ENCODE measurements at places on chromosomes 1 and 21.

DNA sequence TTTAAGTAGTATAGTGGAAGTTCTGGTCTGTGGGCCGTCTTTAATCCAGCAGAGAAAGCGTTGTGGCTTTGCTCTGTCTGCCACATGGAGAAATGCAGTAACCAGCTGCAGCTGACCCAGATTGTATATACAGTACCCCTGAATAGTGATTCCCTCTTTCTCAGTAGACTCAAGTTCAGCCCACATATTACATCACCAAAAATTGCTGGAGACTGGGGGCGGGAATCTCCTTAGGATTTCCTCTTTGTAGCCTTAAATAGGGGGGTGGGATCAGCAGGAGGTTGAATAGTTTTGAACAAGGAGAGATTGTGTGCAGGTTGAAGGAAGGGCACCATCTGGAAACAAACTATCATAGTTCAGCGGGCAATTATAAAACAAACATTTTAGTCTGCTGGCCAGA is at the start of gene ANGPTL1:
Gene ANGPTL1 (minus strand): TSS at position 134 of the 400 bp plus-strand sequence. CDS start 5,301 bp downstream, outside the sequence.
- no peak for DNase-seq

GRCh38 chr1:58983633-58984245 is 199.9 kb upstream of the JUN start:
- no peak for DNase-seq

DNA sequence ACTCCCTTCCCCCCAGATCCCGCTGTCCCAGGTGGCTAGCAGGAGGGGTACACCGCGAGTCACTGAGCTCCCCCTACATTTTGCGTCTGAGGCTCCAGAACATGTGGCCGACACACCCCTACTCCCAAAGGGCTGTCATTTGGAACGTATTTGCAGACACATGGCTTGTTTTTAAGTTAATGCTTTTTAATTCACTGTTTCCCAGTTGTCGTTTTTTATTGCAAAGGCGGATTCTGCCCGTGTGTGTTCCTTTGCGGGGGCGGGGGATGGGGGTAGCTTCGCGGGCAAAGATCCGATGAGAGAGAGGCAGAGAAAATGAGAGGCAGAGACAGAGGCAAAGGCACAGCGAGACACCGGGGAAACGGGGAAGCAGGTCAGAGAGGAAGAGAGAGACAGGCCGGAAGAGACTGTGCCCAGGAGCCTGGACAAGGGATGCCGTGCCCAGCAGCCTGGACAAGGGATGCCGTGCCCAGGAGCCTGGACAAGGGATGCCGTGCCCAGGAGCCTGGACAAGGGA is 270.2 kb downstream of the FOXD2 start:
- no peak for DNase-seq

GRCh38 chr1:24108334-24109165 is 3.4 kb downstream of the MYOM3 start:
- peak; percentile 30 for DNase-seq

DNA sequence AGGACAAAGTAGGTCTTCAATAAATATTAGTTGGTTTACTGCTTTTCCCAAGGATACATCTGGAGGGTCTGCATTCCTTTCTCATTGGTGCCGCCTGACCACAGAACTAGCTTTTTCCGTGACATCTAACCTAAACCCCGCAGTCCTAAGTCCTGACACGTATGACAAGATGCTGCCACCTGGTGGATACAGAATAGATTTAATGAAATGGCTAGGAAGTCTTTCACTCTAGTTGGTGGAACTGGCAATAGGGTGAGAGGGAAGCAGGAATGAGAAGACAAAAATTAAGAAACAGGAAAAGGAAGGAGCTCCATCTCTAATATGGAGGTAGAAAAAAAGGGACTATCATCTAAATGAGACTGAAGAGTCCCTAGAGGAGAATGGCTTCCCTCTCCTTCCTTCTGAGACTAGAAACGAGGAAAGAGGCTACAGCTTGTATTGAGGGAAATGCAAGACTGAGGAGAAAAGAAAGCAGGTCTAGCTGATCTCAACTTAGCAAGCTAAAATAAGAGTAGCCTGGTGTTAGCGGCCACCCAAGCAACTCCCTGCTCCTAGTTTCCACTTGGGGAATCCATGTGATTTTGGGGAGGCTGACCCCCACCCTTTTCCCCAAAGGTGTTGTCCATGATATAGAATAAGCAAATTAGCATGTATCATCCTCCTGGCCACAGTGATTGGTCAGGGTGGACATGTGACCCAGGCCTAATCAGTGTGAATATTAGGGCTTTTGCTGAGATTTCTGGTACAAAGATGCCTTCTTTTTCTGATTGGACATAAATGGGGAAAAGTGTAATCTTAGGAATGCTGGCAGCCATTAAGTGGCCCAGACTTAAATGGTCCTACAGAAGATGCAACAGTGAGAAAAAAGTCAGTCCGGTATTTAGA is 5.9 kb downstream of the RFX5 start:
- peak; percentile 72 for DNase-seq

GRCh38 chr1:162159515-162159914 is 90.0 kb downstream of the NOS1AP start:
- DNase-seq, result peak; percentile 60

- peak; percentile 40 for DNase-seq
These were observed 118.0 kb upstream of the PLPPR4 start for GRCh38 chr1:99146129-99146848.

- DNase-seq, result peak; percentile 70
These were observed 5.7 kb downstream of the TPM3 start for GRCh38 chr1:154186177-154186576.

GRCh38 chr1:3014443-3015268 is 6.6 kb upstream of the ACTRT2 start:
- no peak for DNase-seq

- DNase-seq, result peak; percentile 78
These were observed 7.7 kb upstream of the GPATCH4 start for GRCh38 chr1:156608981-156609380.

GRCh38 chr1:5686195-5686594 is 306.0 kb downstream of the NPHP4 start:
- DNase-seq, result no peak

- peak; percentile 56 for DNase-seq
These were observed 100.0 kb upstream of the HNRNPU start for GRCh38 chr1:244964112-244964971.

GRCh38 chr1:115647919-115648650 is 6.3 kb downstream of the VANGL1 start:
- no peak for DNase-seq

Measured in Calu3 (cell line).